ENCODE measurements at places on chromosomes 7 and 10.

DNA sequence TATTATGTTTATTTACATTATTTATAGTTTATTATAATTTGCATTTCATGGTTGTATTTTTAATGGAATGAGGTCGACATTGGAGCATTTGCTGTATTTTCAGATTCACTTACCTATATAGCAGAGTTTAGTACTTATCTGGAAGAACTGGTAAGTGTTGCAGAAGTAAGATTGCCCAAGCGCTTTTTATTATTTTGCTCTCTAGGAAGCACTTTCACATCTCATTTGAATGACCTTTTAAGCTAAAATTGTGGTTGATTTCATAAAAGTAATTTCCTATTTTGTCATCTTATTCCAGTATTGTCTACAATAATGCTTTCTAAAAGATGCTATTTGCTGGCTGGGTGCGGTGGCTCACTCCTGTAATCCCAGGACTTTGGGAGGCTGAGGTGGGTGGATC, 28.6 kb downstream of the SEC61A2 start:
- no peak for DNase-seq

DNA sequence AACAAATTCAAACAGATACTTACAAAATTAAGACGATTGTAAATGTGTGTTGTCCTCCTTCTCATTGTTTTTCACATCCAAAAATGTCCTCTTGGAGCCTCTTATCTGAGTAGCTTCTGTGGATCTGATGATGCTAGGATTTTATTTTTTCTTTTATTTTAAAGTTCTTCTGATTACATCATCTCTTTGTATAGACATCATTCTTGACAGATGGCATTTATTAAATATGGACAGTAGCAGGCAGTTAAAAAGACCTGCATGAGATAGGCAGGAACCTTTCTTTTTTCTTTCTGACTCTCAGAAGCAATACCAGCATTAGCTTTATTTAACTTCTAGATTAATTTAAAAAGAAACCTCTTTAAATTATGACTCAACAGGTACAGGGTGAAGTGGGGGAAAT, at the start of gene RPA3:
RPA3 (minus strand) TSS at position 116 of the 400 bp plus-strand sequence. CDS start 78,189 bp downstream, outside the sequence.
- no peak for DNase-seq

DNA sequence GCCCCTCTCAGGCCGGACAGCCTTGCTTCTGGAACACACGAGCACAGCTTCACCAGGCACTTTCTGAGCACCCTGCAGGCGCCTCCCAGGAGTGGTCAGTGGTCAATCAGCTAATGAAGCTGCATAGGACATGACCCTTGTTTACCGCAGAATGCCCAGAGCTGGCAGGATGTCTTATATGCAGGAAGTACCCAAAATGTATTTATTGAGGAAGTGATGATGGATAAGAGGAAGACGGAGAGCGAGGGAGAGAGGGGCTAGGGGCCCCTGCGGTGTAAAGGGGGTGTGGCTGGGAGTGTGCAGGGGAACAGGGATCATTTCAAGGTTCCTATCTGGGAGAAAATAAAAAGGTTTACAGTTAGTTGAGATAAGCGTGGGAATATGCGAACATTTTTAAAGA, 3.3 kb downstream of the CYP2E1 start:
- DNase-seq: no peak

DNA sequence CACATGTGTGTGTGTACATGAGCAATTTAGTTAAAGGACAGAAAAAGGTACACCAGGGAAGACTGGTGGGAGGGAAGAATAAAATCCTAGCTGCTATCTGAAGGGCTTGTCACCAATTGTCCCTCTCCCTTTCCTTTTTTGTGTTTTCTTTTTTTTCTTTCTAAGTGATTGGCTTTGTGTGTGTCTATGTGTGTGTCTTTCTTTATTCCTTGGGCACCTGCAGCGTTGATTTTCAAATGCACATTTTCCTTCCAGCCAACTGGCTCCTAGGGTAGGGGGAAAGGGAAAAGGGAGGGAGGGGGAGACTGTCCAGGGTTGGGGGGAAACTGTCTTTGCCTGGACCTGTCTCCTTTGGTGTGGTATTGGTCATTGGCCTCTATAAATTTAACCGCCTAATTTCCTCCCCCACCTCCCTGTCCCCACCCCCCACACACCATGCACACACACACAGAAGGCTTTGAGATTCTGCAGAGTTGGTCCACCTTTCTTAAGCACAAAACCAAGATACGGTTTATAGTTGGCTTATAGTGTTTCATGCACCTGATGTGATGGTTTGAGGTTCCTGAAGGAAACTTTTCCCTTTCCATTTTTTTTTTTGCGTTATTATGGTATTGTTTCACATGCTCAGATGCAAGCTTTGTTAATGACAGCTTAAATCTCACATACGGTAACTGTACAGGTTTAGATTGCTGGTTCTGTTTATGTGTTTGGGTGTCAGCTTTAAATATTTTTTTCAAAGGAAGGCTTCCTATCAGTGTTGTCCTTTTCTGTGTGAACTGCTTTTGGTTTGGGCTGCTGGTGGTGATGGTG, 2.6 kb downstream of the AUTS2 start:
- no peak for DNase-seq

DNA sequence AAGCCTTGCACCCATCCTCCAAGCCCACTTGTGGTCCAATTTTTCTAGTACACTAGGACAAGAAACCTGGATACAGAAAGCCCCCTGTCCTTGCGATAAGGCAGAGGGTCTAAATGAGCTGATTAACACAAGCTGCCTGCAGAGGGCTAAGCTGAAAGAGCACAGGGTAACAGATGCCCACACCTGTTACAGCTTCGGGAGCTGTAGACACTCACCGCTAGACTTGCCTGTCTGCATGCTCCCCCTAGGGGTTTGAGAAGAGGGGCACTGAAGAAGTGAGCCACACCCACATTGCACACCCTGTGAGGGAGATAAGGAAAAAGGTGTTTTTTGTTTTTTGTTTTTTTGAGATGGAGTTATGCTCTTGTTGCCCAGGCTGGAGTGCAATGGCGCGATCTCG, 386.5 kb upstream of the AUTS2 start:
- no peak for DNase-seq

GRCh38 chr10:23110722-23111516, 15.5 kb downstream of the MSRB2 start:
- no peak for DNase-seq

- no peak for DNase-seq
These were observed 100.7 kb upstream of the CSTF2T start for GRCh38 chr10:51800121-51800520.

GRCh38 chr7:139659922-139660316, 117.9 kb downstream of the HIPK2 start:
- no peak for DNase-seq

DNA sequence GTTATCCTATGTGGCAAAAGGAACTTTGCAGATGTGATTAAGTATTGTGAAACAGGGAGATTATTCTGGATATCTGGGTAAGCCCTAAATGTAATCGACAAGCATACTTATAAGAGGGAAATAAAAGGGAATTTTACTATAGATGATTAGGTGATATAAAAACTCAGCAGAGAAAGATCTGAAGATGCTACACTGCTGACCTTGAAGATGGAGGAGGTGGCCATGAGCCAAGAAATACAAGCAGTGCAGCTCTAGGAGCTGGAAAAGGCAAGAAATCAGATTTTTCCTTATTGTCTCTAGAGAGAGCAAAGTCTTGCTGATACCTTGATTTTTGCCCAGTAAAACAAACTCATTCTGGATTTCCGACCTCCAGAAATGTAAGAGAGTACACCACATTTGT, 67.7 kb downstream of the BRAF start:
- DNase-seq: no peak

DNA sequence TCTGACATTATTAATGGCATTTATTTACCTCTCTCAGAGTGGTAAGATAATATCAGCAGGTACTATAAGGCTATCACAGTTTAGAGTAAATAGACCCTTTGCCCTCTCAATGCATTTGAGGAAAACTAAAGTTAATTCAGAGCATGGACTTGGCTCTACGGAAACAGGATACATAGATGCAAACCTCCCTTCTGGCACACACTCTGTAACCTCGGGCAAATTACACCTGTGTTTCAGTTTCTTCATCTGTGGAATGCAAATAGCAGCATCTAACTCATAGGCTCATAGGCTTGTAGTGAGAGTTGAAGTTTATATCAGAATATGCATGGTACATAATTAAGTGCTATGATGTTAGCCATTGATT, 5.6 kb downstream of the RAPGEF5 start:
- DNase-seq: no peak

Measured in stimulated activated CD8-positive, alpha-beta memory T cell treated with anti-CD3 and anti-CD28 coated beads, Interleukin-2, amount 100 ng/mL, for 1 hour (primary cell).